ENCODE measurements at places on chromosomes 6 and 20. TPM values are rescaled to one million over a fixed set of nuclear protein-coding genes. Genes with fewer than 3 reads are reported as not detected.

The SCGN gene
- total RNA-seq = not detected

The SLC22A3 gene
- total RNA-seq = not detected

The ANKEF1 gene
- 1.9 TPM for total RNA-seq

The SEMG1 gene
- not detected for total RNA-seq

All from mammary microvascular endothelial cell (primary cell).